Small intestine (tissue), 16 donors: ENCODE measurements at places on chromosomes 5 and 9.

GRCh38 chr5:3615217-3615616 is 19.6 kb downstream of the IRX1 start:
- DNase-seq = no peak

GRCh38 chr5:32543291-32543690 is 42.1 kb upstream of the SUB1 start:
- no peak for DNase-seq

DNA sequence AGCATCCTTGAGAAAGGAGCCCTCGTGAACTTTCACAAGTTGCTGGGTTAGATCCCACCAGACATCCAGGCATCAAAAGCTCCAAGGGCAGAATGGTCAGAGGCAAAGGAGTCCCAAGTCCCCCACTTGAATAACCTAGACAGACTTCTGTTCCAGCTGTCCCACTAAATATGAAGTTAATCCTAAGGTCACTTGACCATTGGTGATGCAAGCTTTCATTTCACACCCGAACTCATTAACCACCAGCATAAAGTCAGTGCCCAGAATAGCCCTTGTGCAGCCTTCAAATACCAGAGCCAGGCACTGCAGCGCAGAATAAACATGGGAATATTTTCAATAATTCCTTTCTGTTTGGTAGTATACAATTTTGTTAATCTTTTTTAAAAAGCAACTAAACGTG is 28.9 kb downstream of the OXCT1 start:
- DNase-seq = no peak

DNA sequence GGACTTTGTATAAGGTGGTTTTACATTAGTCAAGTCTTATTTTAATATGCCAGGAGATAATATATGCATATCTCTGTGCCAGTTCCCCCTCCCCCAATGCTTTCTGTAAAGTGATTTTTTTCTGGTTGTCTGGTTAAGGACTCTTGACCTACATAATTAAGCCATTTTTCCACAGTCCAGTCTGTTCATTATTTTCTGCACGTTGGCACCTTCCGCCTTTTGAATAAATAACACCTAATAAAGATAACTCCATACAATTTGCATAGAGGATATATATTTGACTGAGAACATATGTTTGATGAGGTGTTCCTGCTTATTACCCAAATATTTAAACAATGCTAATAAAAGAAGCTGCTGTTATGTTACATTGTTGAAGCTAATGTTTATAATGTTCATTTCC is 320.9 kb downstream of the DMAC1 start:
- DNase-seq = peak; percentile 2

GRCh38 chr5:174777111-174777510 is 52.7 kb downstream of the MSX2 start:
- no peak for DNase-seq

- DNase-seq = no peak
Measured at GRCh38 chr9:94819161-94819687, 92.7 kb downstream of the AOPEP start.

DNA sequence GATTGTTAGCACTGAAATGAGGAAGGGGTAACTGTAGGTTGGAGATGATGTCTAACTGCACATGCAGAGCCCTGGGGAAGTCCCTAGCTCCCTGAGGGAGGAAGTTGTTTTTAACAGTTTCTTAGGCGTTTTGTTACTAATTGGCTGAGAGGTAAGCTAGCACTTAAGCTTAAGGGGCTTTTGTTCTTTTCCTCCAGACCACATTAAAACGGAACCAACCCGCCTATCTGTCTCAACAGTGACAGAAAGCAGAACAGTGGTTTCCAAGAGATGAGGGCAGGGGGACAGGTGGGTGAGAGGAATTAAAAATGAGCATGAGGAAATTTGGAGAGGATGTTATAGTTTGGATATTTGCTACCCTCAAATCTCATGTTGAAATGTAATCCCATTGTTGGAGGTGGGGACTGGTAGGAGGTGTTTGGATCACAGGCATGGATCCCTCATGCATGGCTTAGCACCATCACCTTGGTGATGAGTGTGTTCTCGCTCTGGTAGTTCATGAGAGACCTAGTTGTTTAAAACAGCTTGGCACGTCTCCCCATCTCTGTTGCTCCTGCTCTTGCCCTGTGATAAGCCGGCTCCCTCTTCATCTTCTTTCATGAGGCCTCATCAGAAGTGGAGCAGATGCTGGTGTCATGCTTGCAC is 38.9 kb downstream of the LYRM7 start:
- DNase-seq = no peak

DNA sequence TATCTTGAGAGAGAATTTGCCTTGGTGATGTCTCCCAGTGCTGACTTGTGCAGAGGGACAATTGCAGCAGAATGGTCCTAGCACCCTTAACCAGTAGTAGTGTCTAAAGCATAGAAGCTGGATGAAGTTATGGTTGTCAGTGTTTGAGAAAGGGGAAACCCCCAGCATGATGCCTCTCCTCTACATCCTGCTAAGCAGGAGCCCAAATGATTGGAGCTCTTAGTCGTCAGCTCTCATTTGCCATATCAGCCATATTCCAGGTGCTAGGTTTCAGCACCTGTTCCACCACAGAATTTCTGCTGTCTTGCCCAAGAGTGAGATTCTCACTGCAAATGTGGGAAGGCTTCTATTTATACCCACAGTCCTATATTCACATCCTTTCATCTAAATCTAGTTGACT is 43.7 kb upstream of the RFX3 start:
- DNase-seq = no peak

DNA sequence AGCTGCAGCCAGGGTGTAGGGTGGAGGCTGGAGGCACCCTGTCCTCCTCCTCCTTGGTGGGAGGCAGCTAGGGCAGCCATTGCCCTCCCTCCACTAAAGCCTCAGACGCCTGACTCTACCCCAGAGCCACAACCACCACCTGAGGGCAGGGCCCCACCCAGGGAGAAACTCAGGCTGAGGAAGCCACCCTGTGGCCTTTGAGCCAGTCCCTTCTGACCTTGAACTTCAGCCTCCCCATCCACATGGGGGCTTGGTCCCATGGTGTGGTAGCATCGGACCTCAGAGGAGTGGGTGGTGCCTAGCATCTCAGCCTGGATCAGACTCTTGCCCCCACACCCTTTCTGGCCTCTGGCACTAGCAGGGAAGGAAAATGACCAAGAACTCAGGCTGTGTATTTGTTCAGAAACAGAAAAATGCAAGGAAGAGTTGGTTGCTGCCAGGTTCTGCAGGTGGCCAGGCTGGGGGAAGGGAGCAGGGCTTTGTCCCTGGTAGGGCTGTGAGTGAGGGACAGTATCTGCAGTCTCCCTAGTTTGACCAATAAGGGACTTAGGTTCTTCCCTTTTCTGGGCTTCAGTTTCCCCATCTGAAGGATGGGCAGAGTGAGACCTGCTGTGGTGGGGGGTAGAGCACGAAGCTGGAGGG is 3.2 kb downstream of the DAB2IP start:
- DNase-seq = peak; percentile 56

DNA sequence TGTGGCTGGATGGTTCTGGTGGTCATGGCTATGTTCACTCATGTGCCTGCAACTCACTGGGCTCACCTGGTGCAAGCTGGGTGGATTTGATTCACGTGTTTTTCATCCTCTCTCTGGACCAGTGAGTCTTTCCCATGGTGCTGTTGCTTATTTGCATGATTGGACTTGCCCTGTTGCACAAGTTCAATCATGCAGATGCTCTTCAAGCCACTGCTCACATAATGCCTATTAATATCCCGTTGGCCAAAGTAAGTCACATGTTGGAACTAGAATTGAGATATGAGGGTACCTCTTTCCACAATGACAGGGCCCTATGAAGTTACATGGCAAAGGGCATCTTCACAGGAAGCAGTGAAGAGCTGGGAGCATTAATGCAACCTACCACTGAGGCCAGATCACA is 26.5 kb upstream of the MROH2B start:
- DNase-seq = no peak

GRCh38 chr9:87086221-87086818 is 139.0 kb upstream of the GAS1 start:
- DNase-seq = no peak

GRCh38 chr9:27247756-27248155 is 49.2 kb downstream of the EQTN start:
- DNase-seq = peak; percentile 66

GRCh38 chr5:136164226-136164625 is 28.7 kb downstream of the SMIM32 start:
- no peak for DNase-seq

GRCh38 chr5:88688984-88689667 is 193.9 kb downstream of the MEF2C start:
- DNase-seq = no peak

- no peak for DNase-seq
Measured at GRCh38 chr9:4214486-4214885, 85.4 kb downstream of the GLIS3 start.

DNA sequence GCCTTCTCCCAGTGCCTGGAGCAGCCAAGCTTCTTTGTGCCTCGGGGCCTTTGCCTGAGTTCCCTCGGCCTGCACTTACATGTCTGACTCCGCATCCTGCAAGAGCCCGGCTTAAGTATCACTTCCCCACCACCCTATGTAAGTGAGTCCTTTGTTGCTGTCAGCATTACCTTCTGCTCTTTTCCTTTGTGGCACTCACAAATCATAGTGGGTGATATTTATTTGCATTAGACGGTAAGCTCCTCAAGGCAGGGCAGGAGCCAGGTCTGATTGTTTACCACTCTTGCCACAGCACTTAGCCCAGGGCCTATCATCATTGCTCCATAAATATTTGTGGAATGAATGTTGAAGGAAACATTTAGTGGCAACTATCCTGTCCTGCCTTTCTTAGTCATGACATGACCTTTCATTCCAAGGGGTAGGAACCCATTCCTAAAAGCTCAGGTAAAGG is 4.8 kb downstream of the GM2A start:
- no peak for DNase-seq

DNA sequence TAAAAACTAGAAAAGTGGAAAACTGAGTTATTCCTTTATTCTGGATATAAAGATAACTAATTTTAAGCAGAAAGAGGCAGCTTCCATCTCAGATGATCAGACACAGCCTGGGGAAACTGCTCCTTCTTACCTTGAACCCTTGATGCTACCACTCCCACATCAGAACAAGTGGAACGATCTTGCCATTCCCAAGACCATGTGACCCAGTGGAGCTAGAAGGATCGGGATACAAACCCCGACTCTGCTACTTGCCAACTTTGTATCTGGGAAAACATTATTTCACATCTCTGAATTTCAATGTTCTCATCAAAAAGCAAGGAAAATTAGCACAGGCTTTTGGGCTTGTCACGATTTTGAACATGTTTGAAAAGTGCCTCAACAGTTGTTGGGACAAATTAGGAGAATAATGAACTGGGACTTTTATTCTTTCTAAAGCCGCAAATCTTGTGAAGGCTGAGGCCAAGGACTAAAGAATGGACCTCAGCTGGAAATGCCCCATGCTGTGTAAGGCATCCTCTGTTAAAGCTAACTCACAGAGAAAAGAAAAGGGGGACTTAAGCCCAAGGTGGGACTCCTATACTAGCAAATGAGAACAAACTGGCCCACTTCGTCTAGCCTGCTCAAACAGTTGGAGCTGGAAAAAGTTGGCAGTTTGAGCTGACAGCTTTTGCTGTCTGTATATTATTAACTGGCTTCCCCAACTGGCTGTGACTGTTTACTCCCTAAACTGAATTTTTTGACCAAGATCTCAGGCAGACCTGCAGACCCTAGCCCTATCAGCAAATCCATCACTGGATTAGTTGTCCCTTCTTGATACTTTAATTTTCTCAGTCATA is 552.3 kb downstream of the EFNA5 start:
- DNase-seq = no peak
